ENCODE measurements at places on chromosomes 6 and 20.

- no peak for DNase-seq
These were observed 4.1 kb upstream of the CALHM5 start for GRCh38 chr6:116507324-116507723.

- no peak for DNase-seq
These were observed 53.5 kb downstream of the TBC1D7 start for GRCh38 chr6:13274707-13275434.

DNA sequence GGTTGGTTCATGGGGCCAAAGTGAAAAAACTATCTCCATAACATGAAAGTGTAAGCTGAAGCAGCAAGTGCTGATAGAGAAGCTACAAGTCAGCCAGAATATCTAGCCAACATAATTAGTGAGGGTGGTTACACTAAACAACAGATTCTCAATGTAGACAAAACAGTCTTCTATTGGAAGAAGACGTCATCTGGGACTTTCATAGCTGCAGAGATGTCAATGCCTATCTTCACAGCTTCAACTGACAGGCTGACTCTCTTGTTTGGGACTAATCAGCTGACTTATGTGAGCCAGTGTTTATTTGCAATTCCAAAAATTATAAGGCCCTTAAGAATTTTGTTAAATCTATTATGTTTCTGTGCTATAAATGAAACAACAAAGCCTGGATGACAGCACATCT lies 63.2 kb downstream of the GMDS start:
- no peak for DNase-seq

DNA sequence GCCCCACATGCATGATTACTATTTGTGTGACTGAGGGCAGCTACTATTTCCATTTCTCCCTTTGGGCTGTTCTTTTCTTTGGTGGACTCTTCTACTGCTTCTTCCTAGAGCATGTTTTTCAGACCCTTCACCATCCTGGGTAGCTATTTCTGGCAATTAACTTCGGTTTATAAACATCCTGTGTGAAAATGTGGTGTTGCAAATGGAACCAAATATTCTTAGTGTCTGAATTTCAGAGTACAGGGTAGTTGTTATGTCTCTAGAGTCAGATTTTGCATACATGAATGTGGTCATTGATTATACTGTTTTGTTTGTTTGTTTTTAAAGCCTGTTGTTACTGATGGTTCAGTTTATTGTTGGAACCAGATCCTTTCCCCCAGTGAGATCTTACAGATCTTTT lies 49.7 kb downstream of the PROKR2 start:
- no peak for DNase-seq

Measured in GM04504 (cell line).